Activated CD4-positive, alpha-beta T cell treated with anti-CD3 and anti-CD28 coated beads for 4 hours (primary cell): ENCODE measurements at places on chromosomes 12 and 14.

DNA sequence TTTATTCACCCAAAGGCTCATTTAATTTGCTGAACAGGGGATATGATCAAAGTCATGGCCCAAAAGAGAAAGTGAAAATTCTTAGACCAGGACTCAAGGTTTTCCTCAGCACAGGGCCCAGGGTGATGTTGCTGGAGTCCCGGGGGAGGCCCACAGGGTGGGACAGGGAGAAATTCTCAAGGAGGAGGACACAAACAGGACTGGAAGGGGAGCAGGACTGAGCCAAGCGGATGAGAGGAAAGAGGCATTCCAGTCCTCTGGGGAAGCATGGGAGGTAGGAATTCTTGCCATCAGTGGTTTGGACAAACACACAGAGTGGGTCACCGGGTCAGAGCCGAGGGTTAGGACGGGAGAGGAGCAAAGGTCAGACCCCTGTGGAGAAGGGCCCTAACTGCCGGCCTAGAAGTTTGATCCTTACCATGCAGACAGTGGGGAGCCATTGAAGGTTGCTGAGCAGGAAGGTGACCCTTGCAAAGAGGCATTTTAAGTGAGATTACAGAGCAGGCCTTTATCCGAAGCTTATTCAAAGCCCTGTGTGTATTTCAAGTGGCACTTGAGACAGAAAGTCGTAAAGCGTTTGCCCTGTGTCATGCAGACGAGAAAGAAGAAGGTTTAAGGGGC is 68.4 kb upstream of the PTGR2 start:
- no peak for DNase-seq

- no peak for DNase-seq
Observed at GRCh38 chr12:1313906-1314305, 280.5 kb downstream of the FBXL14 start.

DNA sequence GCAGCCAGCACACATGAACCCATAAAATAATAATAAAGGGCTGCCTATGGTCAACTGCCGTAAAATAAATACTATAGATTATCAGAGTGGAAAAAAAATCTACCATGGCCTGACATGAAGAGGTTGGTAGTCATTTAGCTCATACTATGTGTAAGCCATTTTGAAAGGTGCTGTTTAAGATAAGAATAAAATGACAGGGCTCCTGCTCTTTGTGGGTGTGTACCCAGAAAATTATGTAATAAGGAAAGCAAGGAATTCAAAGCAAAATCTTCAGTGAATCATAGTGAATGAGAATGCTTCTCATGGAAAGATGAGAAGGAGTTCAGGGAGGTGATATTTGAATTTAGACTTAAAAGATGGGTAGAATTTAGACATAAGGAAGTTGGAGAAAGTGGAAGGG is 42.9 kb upstream of the PPM1H start:
- DNase-seq, result no peak

GRCh38 chr14:37591311-37591940 is 3.6 kb downstream of the FOXA1 start:
- no peak for DNase-seq

DNA sequence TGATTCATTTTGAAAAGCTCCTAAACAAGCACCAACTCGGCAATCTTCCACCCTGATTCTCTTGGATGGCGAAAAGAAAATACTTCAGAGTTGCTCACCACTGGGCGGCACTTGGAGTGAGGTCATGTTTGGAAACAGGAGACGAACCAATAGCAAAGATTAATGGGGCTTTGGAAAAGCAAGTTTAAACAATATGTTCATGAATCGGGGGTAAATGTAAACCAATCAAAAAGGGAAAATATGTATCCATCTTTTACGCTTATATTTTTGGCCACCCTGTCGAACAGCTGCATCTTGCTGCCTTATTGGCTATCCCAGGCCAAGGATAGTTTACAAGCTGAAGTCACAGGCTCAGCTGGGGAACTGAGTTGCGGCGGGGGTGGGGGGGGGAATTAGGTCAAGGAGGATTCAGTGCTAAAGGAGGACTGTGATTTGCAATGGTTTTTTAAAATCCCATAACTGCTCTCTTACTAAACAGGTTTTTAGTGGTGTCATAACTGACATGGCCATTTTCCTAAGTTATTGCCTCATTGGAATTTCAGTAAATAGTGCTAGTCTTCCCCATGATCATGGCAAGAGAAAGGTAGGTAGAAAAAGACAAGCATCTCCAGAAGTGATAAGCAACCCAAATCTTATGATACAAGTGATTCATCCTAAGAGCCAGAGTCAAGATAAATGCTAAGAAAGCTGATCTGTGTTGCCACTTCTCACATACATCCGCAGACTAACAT is 210.6 kb downstream of the PHLDA1 start:
- DNase-seq, result no peak

DNA sequence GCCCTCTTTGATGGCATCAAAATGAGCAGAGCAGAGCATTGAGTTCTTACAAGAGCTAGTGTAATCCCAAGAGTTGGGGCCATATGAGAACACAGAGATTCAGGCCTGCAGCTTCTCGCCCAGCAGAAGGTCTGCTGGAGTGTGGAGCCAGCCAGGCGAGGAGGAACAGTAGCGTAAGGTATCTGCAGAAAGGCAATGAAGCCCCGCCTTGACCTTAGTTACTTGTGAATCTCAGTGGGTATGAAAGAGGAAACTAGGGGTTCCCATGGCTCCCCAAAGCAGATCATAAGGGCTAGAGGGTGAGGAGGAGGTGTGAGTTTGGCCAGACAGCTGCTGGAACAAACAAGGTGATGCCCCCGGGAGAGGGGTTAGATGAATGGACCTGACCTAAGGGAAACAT is 49.4 kb downstream of the SLC8A3 start:
- DNase-seq, result no peak

- DNase-seq, result no peak
Observed at GRCh38 chr12:85575120-85576096, 260.8 kb downstream of the RASSF9 start.

GRCh38 chr12:100174495-100174894 is 26.1 kb upstream of the ACTR6 start:
- DNase-seq, result no peak

- DNase-seq, result peak; percentile 59
Observed at GRCh38 chr14:89681086-89682018, 264.3 kb upstream of the FOXN3 start.

DNA sequence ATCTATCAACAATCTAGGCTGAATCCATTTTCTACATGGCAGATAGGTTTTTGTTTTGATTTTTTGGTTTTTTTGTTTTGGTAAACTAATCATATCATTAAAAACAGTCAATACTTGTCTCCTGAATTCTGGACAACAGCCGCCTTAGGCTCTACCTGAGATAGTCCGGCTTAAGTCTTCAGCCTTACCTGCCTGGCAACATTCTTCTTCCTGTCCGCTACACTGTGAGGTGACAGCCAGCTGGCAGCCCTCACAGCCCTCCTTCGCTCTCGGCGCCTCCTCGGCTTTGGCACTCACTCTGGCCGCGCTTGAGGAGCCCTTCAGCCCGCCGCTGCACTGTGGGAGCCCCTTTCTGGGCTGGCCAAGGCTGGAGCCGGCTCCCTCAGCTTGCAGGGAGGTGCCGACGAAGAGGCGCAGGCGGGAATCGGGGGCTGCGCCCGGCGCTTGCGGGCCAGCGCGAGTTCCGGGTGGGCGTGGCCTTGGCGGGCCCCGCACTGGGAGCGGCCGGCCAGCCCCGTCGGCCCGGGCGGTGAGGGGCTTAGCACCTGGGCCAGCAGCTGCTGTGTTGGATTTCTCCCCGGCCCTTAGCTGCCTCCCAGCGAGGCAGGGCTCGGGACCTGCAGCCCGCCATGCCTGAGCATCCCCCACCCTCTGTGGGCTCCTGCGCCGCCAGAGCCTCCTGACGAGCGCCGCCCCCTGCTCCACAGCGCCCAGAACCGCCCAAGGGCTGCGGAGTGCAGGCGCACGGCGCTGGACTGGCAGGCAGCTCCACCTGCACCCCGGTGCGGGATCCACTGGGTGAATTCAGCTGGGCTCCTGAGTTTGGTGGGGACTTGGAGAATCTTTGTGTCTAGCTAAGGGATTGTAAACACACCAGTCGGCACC is 49.0 kb downstream of the MDGA2 start:
- DNase-seq, result no peak

DNA sequence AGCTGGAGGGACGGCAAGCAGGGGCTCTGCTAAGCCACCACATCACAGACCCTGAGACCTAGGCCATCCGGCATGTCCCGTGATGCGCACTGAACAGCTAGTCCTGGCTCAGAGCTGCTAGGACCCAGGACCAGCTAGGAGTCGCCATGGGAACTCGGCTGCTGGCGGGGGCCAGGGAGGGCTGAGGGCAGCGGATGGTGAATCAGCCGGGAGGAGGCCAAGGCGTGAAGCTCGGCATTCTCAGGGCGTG is 5.1 kb downstream of the AHNAK2 start:
- no peak for DNase-seq

GRCh38 chr12:12398026-12398859 is 41.4 kb downstream of the BORCS5 start:
- DNase-seq, result no peak

DNA sequence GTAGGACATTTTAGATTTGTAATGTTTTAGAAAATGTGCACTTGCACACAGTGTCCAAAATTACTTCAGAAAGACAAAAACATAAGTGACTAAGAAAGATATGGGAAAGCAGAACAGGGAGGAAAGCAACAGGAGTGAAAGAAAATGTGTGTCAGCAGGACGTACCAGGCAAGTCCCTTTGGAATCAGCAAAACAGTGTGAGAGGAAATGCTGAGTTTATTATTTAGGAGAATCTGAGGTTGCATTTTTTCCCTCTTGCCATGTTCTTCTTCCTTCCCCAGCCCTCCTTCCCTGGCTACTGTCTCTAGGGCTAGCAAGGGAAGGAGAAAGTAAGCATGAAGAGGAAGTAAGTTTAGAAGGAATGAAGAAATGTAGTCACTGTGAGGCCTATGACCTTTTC is 67.7 kb upstream of the CD163 start:
- no peak for DNase-seq

GRCh38 chr12:12705838-12706520 is 10.0 kb upstream of the GPR19 start:
- peak; percentile 52 for DNase-seq

DNA sequence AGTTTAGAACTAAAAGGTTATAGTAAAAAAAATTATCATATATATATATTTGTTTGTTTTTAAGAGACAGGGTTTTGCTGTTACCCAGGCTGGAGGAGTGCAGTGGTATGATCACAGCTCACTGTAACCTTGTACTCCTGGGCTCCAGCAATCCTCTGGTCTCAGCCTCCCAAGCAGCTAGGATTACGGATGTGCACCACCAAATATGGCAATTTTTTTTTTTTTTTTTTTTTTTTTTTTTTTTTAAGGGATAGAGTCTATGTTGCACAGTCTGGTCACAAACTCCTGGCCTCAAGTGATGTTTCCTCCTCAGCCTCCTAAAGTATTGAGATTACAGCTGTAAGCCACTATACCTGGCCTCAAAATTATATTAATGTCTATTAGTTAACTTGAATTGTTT is 48.7 kb downstream of the PAPLN start:
- DNase-seq, result no peak

DNA sequence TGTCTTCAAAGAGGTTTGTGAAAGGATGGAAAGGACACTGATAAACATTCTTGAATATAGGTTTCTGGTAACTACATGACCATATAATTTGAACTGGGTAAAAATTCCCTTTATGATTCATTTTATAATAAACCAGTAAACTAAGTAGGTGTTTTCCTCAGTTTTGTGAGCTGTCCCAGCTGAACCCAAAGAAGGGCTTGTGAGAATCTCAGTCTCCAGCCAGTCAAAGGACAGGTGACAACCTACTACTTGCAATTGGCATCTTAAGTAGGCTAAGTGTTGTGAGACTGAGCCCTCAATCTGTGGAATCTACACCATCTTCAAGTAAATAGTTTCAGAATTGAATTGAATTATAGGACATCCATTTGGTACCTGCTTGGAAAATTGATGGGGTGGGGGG is 75.2 kb downstream of the MYF5 start:
- no peak for DNase-seq

DNA sequence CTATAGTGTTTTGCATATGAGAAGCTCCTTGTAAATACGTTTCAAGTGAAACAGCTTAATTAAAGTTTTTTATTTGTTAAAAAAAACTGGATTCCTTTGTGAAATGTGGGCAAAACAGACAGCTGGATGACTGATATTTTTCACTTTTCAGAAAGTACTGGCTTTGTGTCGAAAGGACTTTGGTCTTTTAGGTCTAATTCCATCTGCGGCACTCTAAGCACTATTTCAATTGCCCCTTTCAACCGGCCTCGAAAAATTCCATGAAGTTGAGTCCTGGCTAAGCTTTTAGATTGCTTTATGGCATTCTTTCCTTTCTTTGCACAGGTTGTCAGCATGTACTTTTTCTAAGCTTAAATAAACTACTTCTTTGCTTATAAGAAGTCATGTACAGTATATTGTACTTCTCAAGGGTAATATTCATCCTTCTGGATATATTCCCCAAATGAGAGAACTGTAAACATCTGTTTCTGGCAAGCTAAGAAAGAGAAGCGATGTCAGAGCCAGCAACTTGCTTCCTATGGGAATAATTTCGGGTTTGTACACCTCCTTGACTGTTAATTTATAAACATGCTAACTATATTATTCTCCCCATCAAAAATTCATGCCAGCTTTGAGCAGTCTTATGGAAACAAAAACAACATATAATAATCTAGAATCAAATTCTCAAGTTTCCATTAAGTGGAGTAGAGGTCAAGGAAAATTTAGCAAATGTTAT is 611.3 kb downstream of the ETNK1 start:
- no peak for DNase-seq

DNA sequence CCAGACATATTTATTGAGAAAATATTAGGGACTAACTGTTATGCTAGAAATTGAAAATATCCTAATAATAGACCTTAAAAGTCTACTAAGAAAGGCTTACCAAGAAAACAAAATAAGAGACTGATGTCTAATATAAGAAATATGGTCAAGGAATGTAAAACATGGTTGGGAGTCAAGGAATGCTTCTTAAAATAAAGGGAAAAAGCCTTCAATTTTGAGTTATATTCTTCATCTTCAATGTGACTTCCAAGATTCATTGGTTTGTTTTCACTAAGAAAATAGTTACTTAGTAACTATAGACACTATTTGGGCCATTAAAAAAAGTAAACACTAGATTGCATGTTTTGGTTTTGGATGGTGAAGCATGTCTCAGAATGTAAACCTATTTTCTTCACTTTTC is 88.1 kb upstream of the ETV6 start:
- no peak for DNase-seq

DNA sequence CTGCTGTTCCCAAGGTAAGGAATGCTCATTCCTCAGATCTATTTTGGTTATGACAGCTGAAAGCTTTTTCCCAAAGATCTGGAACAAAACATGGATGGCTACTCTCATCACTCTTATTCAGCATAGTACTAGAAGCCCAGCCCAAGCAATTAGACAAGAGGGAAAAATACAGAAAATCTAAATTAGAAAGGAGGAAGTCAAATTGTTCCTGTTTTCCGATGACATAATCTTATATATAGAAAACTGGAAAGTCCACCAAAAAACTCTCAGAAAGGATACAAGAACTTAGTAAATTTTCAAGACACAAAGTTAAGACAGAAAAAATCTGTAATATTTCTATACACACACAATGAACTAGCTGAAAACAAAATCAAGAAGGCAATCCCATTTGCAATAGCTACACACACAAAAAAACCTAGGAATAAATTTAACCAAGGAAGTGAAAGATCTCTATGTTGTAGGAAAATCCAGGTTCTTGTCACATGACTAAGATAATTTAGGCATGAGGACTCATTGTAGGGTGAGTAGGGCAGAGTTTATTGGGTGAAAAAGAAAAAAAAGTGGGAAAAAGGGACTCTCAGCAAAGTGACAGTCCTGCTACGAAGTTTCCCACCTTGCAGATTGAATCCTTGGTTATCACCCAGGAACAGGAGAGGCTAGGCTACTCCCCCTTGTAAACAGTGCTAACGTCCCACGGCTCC is 28.6 kb upstream of the KLRB1 start:
- no peak for DNase-seq
